ENCODE measurements at places on chromosomes 2 and 18.

GRCh38 chr18:40810372-40810771 is 1144.7 kb upstream of the PIK3C3 start:
- DNase-seq, result no peak

DNA sequence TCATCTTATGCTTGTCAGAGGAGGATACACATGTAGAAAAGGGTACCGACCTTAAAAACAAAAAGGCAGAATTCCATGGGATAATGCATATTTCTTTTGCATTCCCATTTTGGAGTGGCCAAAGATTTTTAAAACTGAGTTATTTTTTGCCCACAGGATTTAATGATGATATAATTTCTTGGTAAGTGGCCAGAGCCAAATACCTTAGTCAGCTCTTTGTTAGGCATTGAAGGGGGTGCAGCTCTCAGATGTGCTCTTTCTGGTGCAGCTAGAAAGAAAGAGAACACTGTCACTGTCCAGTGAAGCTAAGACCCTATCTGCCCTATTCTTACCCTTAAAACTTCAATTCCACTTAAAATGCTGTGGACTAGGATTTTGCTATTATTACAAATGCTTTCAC is 10.8 kb downstream of the COQ10B start:
- no peak for DNase-seq

- no peak for DNase-seq
Observed at GRCh38 chr18:5709476-5710095, 165.8 kb upstream of the EPB41L3 start.

GRCh38 chr2:234607691-234608090 is 110.8 kb upstream of the ARL4C start:
- DNase-seq, result no peak

DNA sequence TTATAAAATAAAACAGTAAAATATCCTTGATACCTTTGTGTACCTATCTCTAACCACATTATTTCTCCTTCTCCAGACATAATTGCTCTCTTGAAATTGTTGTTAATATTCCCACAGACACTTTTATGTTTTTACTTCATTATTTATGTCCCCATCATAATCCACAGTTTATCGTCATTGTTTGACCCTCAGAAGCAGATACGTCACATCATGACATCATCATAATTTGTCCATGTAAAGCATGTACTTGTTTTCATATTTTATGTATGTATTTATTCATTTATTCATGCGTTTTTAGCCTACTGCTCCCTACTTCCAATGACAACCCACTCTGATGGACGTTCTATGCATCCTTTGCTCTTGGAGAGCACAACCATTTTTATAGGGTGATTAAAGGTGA is 1406.9 kb upstream of the NXPH2 start:
- DNase-seq, result no peak

GRCh38 chr2:203878063-203878462 is 10.5 kb downstream of the CTLA4 start:
- no peak for DNase-seq

- no peak for DNase-seq
Observed at GRCh38 chr2:69253112-69253511, 133.9 kb downstream of the GFPT1 start.

DNA sequence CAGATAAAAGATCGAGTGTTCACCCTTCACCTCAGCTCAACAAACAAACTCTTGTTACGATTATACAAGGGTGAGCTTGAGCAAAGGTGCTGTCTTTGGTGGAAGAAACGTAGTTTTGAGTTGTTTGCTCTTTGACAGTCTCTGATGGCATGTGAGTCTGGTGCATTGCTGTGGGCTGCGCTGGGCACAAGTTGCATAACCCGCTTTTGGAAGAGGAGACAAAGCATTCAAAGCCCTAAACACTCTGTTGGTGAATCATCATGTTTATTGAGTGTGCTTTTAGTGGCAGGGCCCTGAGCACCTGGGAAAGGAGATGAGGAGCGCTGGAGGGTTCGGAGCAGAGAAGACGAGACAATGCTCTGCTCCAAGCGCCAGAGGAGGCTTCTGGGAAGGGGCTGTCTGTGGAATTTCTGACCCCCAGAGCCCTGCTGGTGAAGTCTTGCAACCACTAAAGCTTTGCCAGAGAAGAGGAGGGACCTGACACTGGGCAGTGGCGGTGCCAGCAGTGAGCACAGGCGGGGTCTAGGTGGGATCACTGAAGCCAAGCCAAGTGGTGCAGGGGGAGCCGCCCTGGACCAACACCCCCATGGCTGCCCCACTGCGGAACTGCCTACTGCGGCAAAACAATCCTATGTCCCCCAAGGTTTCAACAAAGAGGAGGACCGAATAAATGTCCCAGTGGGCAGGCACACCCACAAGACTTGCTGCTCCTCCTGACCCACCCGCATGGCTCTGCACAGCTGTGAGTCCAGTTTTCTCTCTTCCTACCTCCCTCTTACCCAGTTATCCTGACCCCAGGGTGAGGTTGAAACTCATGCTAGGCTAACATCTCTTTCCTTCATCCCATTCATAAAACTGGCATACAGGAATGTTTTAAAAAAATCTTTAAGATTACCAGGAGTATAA is 64.0 kb downstream of the TNFRSF11A start:
- no peak for DNase-seq

GRCh38 chr2:64288321-64289193 is 144.3 kb upstream of the PELI1 start:
- DNase-seq, result no peak

- DNase-seq, result no peak
Observed at GRCh38 chr2:5287558-5288334, 404.4 kb upstream of the SOX11 start.

- no peak for DNase-seq
Observed at GRCh38 chr18:8865934-8866333, 160.6 kb downstream of the MTCL1 start.

- no peak for DNase-seq
Observed at GRCh38 chr2:18701981-18702380, 112.6 kb upstream of the NT5C1B start.

- no peak for DNase-seq
Observed at GRCh38 chr2:171807831-171808393, 86.1 kb downstream of the SLC25A12 start.

- DNase-seq, result no peak
Observed at GRCh38 chr2:39413063-39413737, 23.9 kb downstream of the MAP4K3 start.

DNA sequence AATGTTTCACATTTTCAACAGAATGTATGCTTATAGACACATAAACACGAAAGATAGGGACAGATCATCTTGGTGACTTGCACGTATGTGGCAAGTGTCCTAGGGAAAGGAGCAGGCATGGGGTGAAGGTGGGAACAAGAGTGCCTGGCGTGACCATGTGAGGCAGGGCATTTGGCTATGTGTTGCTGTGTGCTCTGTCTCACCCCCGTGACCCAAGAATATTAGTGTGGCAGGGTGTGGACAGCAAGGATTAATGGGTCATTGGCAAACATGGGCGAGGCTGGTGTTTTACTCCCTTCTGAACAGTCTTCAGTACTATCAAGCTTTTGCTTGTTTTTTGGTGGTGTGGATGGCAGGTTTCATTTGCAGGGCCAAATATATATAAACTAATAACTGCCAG is 1.3 kb upstream of the VWA3B start:
- DNase-seq, result no peak
